Nucleus accumbens (tissue), 56 donors: ENCODE measurements at places on chromosomes 3 and 15.

DNA sequence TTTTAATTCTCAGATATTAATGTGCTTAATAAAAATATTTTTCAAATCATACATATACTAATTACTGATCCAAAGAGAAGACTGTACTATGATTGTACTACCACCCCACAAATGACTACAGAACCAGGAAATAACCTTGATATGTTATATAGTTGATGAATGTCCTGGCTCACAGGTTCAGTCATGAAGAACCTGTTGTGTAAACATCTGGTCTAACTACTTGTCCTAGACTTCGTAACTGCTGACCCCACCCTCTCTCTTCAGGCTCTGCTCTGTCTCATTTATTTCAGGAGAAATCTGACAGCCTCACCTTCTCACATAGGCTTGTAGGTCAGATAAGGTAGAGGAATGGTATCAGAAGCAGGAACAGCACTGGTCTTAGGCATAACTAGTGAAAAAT, 14.7 kb upstream of the CSTA start:
- no peak for DNase-seq

GRCh38 chr15:56778761-56779160, 45.5 kb upstream of the ZNF280D start:
- no peak for DNase-seq

DNA sequence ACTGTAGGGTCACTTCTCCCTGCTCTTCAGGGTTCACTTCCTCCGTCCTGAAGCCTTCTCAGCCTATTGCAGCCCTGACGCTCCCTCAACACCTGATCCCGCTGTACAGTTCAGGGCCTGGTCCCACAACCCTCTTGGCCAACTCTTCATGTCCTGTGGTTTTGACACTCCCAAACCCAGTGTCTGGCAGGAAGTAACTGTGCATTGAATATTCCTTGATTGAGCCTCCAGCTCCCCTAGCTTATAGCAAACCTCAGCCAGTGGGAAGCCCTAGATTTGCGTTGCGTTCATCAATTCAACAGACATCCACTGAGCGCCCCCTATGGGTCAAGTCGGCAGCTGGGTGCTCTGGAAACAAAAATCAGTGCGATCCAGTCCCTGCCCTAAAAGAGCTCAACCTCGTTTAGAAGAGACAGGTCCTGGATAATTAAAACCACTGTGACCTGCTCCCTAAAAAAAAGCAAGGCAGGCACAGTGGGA, 13.5 kb downstream of the UBAP1L start:
- DNase-seq = no peak

GRCh38 chr3:27628026-27628750, 93.9 kb downstream of the EOMES start:
- DNase-seq = no peak

DNA sequence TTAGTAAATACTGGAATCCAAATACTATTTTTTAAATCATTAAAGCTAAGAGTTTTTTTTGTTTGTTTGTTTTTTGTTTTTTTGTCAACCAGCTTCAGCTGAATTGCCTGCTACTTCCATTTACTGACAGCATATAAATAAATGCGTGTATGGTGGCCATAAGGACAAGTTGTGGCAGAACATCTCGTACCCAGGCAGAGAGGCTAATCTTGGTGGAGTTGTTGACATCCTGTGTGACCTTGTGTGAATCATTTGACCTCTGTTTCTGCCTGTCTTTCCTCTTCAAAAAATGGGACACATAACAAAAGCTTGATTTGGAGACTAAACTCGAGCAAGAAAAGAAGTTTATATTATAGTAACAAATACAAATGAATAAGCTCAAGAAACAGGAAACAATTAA, 734.2 kb downstream of the MCTP2 start:
- DNase-seq = no peak

GRCh38 chr3:66803721-66804695, 194.1 kb upstream of the KBTBD8 start:
- no peak for DNase-seq

- no peak for DNase-seq
These were observed 664.4 kb upstream of the CBLB start for GRCh38 chr3:106533093-106533787.

- DNase-seq = no peak
These were observed 41.4 kb downstream of the FSIP1 start for GRCh38 chr15:39741258-39741657.

- DNase-seq = no peak
These were observed 17.2 kb downstream of the KLF13 start for GRCh38 chr15:31343831-31344230.

GRCh38 chr3:130085881-130086280, 4.2 kb downstream of the ALG1L2 start:
- DNase-seq = no peak

DNA sequence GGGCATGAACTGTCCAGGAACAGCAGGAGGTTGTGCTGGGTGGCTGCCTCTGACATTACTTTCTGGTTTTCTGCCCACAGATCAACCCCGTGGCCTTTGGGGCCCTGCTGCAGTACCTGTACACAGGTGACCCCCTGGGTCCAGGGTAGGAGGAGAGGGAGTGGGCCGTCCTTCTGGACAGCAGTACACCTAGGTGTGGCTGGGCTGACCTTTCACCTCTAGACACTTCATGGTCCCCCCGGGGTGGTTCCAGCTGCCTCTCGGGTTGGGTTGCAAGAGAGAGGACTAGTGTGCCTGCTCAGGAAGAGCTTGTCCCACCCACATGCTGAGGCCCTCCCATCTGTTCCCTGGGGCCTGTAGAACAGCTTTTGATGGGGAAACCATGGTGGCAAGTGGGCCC, 3.7 kb downstream of the ABTB1 start:
- no peak for DNase-seq

DNA sequence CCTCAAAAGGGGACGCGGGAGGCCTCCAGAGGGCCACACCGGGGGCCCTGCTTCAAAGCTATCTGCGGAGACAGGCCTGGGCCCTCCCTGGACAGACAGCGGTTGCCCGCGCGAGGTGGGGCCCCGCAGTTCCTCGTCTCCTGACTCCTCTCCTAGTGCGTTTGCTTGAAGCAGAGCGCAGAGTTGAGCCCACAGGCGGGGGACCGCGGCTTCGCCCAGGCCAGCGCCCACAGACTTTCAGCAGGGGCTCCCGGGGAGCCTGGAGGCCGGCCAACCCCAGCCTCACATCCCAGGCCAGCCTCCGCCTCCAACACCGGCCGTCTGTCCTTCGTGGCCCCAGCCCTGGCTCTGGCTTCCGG, 540 bp upstream of the ADAMTS7 start:
- no peak for DNase-seq

DNA sequence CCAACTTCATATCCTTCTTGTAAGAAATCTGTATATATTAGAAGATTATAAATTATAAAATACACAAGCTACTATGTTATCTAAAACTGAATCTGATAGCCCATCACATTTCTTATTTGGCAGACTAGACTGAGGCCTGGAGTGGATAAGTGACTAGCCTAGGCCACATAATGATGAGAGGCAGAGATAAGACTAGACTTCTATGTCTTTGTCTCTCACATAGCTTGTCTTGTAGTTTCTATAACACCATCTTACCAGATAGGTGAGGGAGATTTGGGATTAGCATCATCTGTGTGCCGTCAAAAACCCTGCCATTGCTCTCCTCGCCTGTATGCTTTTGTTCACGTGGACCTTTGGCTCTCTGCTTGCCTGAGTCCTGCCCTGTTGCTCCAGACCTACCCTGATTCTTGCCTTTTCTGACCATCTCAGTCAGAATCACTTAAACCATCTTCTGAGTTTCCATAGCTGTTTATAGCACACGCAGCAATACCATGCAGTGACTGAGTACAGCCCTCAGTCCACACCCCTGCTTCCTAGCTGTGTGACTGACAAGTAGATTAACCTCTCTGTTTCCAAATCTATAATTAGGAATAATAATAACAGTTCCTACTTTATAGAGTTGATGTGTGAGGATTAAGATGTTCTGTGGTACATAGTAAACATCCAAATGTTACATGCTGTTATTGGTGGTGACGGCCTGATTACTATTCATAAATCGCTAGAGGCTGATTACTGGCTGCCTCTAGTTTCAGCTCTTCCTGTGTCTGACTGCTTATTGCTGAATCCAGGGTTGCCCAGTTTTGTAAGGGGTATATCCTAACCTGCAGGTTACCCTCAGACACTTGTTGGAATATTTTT, 49.7 kb downstream of the PDE8A start:
- no peak for DNase-seq

DNA sequence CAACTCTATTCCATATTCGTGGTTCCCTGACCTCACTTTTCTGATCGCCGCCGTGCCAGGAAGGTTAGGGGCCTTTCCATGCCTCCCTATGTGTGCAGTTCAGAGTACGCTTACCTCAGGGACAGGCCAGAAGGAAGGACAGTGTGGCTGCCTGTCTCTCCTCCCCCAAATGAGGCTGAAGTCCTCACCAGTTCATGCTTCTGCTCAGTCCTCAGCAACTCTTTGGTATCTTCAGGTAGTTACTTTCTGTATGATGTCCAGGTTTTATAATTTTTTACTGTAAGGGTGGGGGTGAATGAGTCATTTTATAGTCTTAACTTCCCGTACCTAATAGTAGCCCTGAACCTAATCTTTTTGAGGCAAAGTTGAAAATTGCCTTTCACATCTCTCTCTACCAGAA, 98.7 kb downstream of the VPS8 start:
- DNase-seq = no peak

GRCh38 chr15:67042551-67043142, 22.8 kb upstream of the SMAD3 start:
- peak; percentile 28 for DNase-seq

DNA sequence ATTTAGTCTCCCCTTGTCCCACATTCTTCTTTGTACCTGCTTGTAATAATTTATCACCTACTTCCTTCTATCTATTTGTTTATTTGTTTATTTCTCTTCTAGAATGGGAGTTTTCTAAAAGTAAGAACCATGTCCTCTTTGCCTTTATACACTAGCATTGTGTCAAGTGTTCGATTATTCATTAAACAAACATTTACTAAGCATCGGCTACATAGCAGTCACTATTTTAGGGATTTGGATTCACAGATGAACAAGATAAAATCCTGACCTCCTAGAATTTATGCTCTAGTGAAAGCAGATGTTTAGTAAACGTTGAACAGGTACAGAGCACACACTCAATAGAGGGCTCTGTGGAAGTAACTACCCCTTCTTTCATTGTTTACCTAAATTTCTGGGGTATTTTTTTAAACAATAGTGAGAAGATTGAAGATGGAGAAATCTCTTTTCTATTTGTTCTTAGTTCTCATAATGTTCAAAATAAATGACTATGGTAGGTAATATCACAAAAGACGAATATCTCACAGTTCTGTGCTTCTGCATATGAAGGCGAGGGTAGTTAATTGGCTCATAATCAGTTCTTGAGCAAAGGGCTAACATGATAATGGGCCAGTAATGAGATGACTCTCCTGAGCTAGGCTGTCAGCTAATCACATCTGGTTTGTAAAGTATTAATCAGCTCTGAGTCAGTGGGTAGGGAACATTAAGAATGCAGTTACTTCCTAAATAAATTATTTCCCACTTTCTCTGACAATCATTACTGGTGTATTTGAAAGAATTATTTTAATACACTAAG, 111.9 kb downstream of the SLC9A9 start:
- no peak for DNase-seq

DNA sequence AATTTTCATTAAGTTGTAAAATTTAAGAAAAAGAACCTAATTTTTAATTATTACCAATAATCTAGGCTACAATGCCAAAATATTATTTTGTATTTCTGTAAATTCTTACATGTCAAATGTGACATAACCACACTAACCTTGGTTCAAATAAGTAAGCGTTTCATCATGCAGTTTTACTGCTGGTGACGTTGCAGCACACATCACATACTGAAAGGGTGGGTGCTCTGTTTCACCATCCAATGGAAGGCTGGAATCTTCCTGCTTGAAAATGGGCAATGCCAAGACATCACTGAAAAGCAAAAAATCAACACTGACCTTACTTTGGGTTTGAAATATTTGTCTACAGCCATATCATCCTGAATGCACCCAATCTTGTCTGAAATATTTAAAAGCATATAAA, 14.8 kb downstream of the UBP1 start:
- no peak for DNase-seq

DNA sequence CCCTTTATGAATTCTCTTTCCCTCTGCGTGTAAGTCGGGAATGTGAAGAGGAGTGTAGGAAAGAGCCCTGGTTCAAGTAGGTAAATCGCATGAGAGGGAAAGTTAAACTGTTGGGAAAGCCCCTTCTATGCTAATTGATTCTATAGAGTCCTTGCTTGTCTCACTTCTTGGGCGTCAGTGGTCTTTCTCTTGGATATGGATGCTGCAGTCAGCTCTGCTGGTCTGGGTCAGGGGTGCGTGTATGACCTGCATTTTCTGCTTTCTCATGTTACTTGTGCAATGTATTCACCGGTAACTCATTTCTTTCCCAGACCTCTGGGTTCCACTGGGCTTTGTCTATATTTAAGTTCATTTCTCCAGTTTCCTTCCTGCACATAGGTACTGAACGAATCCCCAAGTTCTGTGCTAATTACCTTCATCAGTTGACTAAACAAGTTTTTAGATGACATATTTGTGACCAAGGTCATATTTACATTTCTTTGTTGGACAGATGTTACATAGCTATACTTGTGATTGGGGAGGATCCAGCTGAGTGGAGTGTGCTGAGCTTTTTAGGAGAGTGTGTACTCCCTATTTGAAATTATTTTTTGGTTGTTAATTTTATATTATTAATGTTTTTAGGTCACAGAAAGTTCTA, 1.4 kb downstream of the SETD5 start:
- no peak for DNase-seq

GRCh38 chr3:55014081-55014480, 86.2 kb upstream of the LRTM1 start:
- DNase-seq = no peak

- no peak for DNase-seq
These were observed 3.6 kb downstream of the PRSS50 start for GRCh38 chr3:46713898-46714552.

- no peak for DNase-seq
These were observed 9.7 kb downstream of the RBMS3 start for GRCh38 chr3:29290596-29290995.

GRCh38 chr15:71278989-71279756, 163.9 kb downstream of the THSD4 start:
- no peak for DNase-seq

DNA sequence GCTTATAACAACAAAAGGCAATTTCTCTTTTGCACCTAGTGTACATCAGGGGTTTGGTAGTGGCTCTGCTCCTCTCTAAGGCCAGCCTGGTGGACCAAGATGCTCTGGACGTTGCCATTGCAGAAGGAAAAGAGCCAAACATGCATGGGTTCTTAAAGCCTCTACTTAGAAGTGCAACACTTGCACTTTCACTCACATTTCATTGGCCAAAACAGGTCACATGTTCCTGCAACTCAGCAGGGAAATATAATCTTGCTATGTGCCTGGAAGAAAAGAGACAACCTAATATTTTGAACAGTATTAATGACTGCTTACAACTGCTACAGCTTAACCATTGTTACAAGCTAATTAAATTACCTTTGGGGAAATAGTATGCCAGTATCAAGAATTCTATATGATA, 182.9 kb downstream of the IL5RA start:
- DNase-seq = no peak

DNA sequence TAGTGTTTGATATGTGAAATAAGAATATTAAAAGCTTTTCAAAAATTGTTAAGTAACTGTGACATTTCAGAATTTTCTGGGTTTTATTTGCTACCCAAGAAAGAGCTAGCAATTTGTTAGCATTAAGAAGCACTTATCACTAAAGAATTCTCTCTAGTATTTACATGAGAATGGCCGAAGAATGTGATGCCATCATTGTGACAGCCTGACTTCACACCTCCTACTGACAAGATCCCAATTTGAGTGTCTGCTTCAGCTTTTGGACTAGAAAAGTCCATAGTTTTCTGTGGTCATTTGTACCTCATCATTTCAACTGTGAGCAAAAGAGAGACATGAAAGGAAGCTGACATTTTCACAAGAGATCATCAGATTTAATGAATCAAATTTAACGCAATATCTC, 548.1 kb upstream of the AGTR1 start:
- no peak for DNase-seq

GRCh38 chr15:37015451-37015850, 84.9 kb downstream of the MEIS2 start:
- DNase-seq = no peak
